ENCODE measurements at places on chromosomes 1 and 21.

DNA sequence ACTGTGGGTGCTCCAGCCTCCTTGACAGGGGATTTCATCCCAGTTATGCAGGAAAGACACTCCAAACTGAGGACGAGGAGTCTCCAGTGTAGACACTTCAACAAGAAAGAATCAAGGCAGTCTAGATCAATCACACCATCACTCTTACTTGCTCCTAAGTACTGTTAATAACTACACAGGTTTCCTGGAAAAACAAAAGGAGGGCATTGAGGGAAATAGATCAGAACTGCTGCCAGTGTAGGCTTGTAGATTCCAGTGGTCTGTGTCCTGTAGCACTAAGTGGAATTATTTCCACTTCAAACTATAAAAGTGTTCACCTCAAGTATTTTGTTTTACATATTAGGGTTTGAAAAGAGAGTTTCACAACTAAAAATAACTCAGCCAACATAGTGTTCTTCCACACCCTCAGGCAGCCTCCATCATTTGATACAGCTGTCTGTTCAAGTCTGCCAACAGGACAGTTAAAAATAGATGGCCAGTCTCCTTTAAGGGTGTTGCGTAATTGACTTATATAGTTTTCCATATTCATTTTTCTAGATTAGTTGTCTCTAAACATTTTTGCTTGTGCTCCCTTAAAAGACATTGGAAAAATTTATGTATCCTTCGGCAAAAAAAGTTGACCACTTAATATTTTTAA is 32.0 kb upstream of the AGL start:
- DNase-seq, result no peak

DNA sequence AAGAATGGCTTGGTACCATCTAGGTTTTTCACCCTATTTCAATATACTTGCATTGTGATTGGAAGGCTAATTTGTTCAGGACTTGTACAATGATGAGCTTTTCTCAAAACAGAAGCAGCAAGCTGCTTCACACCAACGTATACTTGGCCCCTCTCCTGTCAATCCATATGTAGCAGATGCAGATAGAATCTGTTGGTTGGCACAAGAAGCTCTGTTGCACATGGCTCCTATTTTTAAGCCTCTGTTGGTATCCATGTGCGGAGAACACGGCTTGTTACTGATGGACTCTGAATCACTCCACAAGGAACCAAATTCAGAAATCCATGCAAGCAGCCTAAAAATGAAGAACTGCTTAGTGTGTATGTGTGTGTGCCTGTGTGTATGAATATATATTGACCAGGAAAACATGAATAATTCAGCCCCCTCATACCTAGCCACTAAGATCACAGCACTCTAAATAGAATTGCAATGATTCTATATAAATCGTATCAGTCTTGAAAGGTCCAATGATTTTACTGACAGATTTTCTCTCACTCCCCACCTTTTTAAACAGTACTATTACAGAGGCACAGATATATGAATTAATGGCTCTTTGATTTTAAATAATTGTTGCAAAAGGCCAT is 258.4 kb upstream of the DPYD start:
- no peak for DNase-seq

- no peak for DNase-seq
Measured at GRCh38 chr1:37442644-37443043, 31.7 kb upstream of the ZC3H12A start.

DNA sequence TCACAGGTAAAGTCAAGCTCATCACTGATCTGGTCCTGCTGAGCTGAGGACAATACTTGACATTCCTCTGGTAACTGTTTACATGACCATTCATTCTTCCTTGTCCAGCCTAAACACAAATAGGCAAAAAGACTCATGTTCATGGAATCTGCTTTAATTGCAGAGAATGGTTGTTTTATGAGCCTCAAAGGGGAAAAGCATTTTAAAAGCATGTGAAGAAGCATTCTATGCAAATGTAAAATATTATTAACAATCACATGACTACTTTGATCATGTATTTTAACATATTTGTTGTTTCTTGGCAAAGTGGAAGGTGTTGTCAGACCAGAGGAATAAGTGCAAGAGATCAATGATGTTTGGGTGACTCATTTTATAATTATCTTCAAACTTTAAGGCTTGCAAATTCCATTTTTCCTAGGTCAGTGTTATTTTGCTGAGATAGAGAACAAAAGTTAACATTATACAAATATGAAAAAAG is 133.7 kb downstream of the RUNX1 start:
- DNase-seq, result no peak

DNA sequence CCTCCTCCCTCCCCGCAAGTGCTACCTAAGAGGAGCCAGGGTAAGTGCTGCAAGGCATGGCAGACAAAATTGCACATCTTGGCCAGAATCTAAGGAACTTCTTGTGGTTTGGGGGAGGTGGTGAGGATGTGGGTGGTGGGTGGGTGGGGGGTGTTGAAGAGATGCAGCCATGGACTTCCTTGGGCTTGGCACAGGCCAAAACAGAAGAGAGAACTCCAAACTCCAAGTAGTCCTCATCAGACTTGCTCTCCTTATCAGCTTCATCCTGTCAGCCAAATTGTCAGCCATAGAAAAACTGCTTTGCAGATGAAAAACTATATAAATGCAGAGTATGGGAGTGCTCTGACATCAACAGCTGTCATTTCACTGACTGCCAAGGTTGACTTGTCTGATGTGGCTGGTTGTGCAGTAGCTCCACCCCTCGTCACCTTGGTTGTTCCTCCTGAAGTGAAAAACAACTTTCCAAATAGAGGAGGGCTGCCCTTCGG is 7.1 kb downstream of the AMIGO1 start:
- DNase-seq, result no peak

DNA sequence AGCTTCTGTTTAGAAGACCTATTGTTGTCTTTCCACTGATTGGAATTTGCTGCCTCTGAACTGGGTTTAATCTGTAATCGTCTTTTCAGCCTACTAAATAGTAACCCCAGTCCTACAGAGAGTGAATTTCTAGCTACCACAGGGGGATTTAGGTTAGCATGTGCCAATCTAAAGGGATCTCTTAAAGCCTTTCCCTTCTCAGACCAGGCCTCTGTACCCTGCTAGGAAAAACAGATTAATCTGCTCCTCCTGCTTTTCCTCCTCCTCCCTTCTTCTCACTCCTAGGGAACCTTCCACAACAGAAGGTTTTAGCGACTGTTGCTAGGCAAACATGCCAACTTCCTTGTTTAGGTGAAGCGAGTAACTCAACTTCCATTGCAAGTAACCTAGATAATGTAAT is 1.3 kb upstream of the RC3H1 start:
- no peak for DNase-seq

GRCh38 chr1:174786760-174787159 is 213.0 kb upstream of the CACYBP start:
- no peak for DNase-seq

- no peak for DNase-seq
Measured at GRCh38 chr1:150210706-150211105, 25.2 kb downstream of the ANP32E start.

GRCh38 chr1:10615932-10616671 is 141.4 kb downstream of the PEX14 start:
- no peak for DNase-seq

DNA sequence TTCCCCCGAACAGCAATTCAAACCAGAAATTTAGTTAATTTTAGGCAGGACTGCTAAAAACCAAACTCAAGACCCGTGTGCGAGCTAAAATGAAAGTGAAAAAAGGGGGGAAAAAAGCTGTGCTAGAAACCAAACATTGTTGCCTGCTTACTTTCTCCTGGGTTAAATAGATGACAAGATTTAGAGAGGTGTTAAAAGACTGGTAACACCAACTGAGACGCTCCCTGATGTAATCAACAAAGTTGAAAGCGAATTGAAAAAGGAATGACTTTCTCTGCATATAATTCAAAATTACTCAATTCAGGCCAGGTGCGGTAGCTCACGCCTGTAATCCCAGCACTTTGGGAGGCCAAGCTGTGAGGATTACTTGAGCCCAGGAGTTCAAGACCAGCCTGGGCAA is 6.8 kb downstream of the CDCA8 start:
- no peak for DNase-seq

- DNase-seq, result no peak
Measured at GRCh38 chr1:26545969-26546323, 16.4 kb downstream of the RPS6KA1 start.

DNA sequence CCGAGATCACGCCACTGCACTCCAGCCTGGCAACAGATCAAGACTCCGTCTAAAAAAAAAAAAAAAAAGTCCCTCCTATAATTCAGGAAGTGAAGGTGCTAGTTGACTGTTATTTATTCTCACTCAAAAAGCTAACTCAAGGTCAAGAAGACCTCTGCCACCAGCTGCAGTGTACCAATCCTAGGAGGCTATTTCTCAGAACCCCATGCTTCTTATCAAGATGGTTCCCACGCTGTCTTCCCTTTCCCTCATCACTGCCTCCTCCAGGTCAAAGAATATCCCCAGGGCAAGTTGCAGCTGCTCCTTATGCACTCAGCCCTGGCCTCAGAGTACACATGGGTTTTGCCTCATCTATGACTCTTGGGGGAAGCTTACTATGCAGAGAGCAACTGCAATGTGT is 53.6 kb downstream of the RERE start:
- no peak for DNase-seq

DNA sequence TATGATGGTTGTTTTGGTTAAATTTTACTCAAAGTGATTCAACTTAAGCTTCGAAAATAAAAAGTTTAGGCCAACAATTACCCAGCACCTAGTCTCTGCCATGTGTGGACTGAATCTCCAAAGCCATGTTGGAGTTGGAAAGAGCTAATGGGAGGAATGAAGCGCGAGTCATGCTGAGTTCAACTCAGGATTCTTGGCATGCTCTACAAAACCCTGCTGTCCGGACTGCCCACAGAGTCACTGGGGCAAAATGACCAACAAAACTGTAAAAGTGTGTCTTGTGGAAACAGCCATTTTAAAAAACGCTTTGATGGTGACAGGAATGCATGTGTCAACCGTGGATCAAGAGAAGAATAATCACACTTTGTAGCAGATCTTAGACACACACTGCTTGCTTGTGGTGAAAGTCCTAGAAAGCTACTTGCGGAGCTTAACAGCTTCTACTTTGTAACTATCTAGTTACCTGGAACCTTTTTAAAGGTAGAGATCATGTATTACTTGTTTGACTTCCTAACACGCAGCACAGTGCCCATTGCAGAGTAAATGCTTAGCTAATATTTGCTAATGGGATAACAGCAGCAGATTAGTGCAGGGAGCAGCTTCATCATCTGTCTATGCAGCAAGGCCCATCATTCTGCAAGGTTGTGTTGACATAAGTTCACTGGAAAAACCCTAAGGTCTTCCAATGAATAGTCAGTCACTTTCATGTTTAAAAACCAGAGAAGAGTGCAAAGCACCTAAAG is 7.0 kb upstream of the GBP6 start:
- no peak for DNase-seq

DNA sequence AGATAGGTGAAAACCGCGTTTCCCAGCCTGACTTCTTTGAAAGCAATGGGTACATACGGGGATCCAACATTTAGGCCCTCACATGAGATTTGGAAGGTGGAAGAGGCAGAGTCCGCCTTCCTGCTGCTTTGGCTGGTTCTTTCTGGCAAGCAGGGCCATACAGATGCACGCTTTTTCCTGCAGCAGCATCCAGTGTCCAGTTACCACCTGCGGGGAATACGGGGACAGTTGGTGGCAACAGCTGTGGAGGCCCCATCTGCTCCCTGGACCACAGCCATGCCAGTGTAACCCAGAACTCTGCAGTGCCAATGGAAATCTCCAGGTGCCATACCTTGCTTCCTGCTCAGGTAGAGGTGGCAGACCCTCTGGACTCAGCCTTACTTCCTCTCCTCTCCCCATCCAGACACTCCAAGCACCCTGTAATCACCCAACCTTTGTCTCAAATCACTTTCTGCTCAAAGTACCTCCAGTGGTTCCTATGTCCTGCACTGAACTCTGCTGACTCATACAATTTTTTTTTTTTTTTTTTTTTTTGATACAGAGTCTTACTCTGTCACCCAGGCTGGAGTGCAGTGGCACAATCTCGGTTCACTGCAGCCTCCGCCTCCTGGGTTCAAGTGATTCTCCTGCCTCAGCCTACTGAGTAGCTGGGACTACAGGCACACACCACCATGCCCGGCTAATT is 68.3 kb downstream of the SLC16A1 start:
- DNase-seq, result no peak

- DNase-seq, result peak; percentile 81
Measured at GRCh38 chr1:20787029-20787839, at the start of gene HP1BP3. Gene HP1BP3, minus strand, starts transcription at chr1:20787307. Its CDS starts 6,867 bp downstream, at chr1:20780440.

- DNase-seq, result no peak
Measured at GRCh38 chr1:30274976-30275621, 448.3 kb downstream of the MATN1 start.

- DNase-seq, result no peak
Measured at GRCh38 chr1:234907940-234908405, 220.7 kb downstream of the TOMM20 start.

DNA sequence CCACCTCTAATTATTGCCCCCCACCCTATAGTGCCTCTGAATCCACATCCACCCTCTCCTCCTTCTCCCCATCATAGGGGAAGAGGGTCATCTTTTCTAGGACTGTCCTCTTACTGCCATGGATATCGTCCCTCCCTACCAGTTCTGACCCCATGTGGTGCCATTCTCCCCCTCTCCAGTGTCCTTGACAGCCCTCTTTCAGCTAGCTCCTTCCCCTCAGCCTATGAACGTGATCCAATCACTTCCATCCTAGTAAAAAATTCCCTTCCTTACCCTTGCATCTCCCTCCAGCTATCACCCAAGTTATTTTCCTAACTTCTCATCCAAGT is 172.7 kb downstream of the RRAGC start:
- no peak for DNase-seq

GRCh38 chr1:65362545-65362944 is 53.2 kb downstream of the DNAJC6 start:
- DNase-seq, result no peak

- DNase-seq, result no peak
Measured at GRCh38 chr1:54709547-54710292, 5.9 kb upstream of the TTC4 start.

- no peak for DNase-seq
Measured at GRCh38 chr1:47919113-47919833, 77.9 kb downstream of the TRABD2B start.

GRCh38 chr21:44455524-44456213 is 359 bp downstream of the LRRC3 start:
- DNase-seq, result peak; percentile 14

GRCh38 chr21:41622831-41623548 is 115.0 kb upstream of the TMPRSS2 start:
- no peak for DNase-seq

- DNase-seq, result no peak
Measured at GRCh38 chr21:46394595-46395104, 64.0 kb upstream of the DIP2A start.

- no peak for DNase-seq
Measured at GRCh38 chr1:8701794-8702471, 115.5 kb downstream of the RERE start.

All from stimulated activated CD4-positive, alpha-beta T cell treated with anti-CD3 and anti-CD28 coated beads, Interleukin-15, amount 100 ng/mL, for 1 hour (primary cell).